ENCODE measurements at places on chromosomes 12 and 14. TPM values are rescaled to one million over a fixed set of nuclear protein-coding genes. Genes with fewer than 3 reads are reported as not detected.

OLR1 gene
- not detected for total RNA-seq

ITFG2 gene
- total RNA-seq: 25.4 TPM

GRCh38 chr14:98984719-98985041 is 287.3 kb downstream of the BCL11B start:
- H3K4me3 ChIP-seq: peak overlapping the region; percentile 51
- H3K27me3 ChIP-seq: no peaks in the 10 kb centered on the region
- peak overlapping the region; percentile 92 for H3K27ac ChIP-seq
- H3K36me3 ChIP-seq: no peaks in the 10 kb centered on the region
- H3K4me1 ChIP-seq: peaks cover 36% of the 10 kb centered on the region

GRCh38 chr12:79069009-79069408 is 204.4 kb downstream of the SYT1 start:
- H3K4me3 ChIP-seq: no peak overlapping the region
- no peaks in the 10 kb centered on the region for H3K4me1 ChIP-seq
- H3K27ac ChIP-seq: no peak overlapping the region
- DNase-seq: no peak

DNA sequence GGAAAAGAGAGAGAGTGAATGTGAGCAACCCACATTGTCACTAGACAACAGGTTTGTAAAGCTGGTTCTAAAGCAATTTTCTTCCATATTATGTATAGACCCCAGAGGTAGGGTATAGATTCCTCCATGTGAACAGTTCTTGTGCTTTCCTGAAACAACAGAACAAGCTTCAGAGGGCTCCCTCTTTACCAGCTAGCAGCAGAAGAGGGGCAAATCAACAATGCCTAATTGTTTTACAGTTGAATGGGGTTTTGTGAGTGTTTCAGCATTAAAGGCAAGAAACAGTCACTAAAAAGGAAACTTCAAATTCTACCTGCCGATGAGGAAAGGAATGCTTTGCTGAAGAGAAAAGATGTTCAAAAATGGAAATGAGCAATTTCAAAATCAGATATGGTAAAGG is 341.2 kb upstream of the KITLG start:
- DNase-seq: no peak
- no peak overlapping the region for H3K27ac ChIP-seq
- no peak overlapping the region for H3K4me3 ChIP-seq
- no peaks in the 10 kb centered on the region for H3K36me3 ChIP-seq
- H3K4me1 ChIP-seq: no peaks in the 10 kb centered on the region
- no peaks in the 10 kb centered on the region for H3K27me3 ChIP-seq

DNA sequence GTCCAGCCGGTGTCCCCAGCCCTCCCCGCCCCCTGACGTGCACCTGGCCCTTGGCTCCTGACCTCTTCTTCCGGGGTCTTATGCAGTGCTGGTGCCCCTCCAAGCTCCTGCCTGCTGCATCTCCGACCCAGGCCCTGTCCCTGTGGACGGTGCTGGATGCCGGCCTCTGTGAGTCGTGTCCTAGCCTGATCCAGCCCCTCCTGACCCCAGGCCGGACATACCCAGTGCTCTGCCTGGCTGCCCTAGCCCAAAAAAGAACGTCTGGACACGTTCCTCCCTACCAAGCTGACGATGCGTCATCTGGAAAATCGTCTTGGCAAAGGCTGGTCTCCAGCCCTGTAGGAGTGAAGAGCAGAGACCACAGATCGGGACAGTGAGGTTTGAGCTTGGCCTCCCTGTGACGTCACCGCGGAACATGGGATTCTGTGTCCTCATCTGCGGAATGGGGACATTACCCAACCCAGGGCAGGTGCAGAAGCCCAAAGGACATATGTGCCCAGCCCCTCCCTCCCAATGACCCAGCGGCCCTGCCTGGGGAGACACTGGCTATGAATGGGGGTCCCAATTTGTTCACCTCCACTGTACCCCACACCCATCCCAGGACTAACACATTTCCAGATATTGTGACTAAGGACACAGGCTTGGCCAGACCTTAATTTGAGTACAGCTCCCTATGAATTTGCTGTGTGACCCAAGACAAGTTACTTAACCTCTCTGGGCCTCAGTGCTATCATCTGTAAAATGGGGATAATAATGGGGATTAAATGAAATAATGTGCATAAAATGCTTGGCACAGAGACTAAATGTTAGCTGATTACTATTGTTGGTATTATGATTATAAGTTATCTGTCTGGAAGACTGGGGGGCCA is 51.0 kb upstream of the BCL11B start:
- peaks cover 9% of the 10 kb centered on the region for H3K4me1 ChIP-seq
- no peak for DNase-seq

RASSF9 gene
- not detected for total RNA-seq

DNA sequence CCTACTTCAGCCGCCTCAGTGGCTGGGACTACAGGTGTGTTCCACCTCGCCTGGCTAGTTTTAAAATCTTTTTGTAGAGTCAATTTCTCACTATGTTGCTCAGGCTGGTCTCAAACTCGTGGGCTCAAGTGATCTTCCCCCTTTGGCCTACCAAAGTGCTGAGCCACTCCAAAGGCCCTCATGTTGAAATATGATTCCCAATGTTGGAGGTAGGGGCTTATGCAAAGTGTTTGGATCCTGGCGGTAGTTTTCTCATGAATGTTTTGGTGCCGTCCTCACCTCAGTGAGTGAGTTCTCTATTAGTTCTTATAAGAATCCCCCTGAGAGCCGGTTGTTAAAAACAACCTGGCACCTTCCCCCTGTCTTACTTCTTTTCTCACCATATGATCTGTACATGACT is 784.6 kb downstream of the TMTC2 start:
- H3K4me1 ChIP-seq: no peaks in the 10 kb centered on the region
- H3K36me3 ChIP-seq: no peaks in the 10 kb centered on the region
- H3K27ac ChIP-seq: no peak overlapping the region

SLC25A47 gene
- total RNA-seq: not detected

C3AR1 gene
- total RNA-seq: 1.4 TPM

DNA sequence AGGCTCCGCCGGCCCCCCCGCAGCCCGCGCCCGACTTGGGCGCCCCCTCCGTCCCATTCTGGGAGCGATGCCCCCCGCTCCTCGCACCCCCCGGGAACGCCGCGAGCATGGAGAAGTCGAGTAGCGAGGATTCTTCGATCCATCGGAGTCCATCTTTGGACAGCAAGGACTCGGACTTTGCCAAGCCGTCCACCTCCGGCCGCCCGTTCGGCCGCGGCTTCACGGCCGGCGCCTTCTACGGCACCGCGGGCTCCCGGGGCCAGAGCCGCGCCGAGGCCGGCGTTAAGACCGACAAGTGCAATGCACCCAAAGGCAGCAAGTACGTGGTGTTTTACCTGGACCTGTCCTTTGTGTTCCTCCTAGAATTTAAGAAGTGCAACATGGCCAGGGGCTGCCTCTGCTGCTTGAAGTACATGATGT is 123.6 kb downstream of the TSPAN9 start:
- H3K4me3 ChIP-seq: no peak overlapping the region
- peaks cover 36% of the 10 kb centered on the region for H3K27me3 ChIP-seq
- H3K36me3 ChIP-seq: no peaks in the 10 kb centered on the region
- no peak for DNase-seq
- no peak overlapping the region for H3K27ac ChIP-seq
- peaks cover 3% of the 10 kb centered on the region for H3K4me1 ChIP-seq

- DNase-seq: no peak
- no peak overlapping the region for H3K4me3 ChIP-seq
- no peaks in the 10 kb centered on the region for H3K36me3 ChIP-seq
- H3K27me3 ChIP-seq: no peaks in the 10 kb centered on the region
Measured at GRCh38 chr14:53192052-53192760, 39.1 kb upstream of the DDHD1 start.

GRCh38 chr12:77741974-77742517 is 88.6 kb upstream of the NAV3 start:
- DNase-seq: no peak
- no peak overlapping the region for H3K4me3 ChIP-seq
- H3K27me3 ChIP-seq: no peaks in the 10 kb centered on the region
- H3K36me3 ChIP-seq: no peaks in the 10 kb centered on the region
- H3K4me1 ChIP-seq: no peaks in the 10 kb centered on the region
- no peak overlapping the region for H3K27ac ChIP-seq

DNA sequence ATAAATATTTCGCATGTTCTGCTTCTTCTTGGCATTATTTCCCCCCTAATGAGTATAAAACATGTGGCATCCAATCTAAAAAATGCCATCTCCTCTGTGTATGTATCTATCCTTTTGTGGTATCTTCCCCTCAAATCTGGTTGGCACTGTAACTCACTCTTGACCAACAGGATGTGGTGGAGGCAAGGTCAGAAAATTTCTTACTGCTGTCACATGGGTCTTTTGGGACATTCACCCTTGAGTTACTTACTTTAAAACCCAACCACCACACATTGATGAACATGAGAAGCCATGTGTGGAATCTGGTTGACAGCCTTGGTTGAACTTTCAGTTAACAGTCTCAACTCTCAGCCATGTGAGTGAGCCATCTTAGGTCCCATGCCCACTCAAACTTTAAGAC is 516.9 kb downstream of the SLC16A7 start:
- no peak for DNase-seq
- H3K27me3 ChIP-seq: no peaks in the 10 kb centered on the region
- H3K27ac ChIP-seq: no peak overlapping the region
- no peak overlapping the region for H3K4me3 ChIP-seq

DNA sequence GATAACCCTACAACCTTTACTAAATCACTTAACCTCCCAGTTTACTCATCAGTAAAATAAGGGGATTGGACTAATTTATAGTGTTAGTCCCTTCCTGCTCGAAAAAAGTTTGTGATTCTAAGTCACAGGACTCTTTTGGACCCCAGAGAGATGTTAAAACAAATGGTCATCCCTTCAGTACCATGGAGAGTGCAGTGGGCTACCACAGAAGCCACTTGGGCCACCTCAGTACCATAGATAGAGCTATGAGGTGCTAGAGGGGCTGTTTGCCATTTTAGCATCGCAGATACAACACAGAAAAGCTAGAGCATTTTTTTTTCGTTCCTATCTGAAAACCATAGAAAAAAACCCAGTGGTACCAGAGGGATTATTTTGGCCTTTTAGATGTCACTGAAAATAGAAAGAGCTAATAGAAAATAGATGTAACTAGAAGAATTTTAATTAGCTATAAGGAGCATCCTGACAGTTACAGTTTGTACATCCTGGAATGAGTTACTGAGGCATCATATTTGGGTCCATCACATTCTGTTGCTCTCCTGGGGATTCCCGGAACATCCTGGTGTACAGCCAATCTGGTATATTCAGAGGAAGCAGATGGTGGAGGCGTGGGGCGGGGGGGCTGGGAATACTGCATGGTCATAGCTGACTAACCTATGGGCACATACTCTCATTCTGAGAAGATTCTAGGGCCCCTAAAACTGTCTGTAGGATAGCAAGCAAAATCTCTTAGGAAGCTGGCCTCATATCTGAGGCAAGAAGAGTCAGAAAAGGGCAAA is 2.8 kb downstream of the ZNF219 start:
- no peak for DNase-seq
- H3K4me1 ChIP-seq: peaks cover 18% of the 10 kb centered on the region
- no peak overlapping the region for H3K27ac ChIP-seq
- no peak overlapping the region for H3K4me3 ChIP-seq
- H3K27me3 ChIP-seq: no peaks in the 10 kb centered on the region

- no peaks in the 10 kb centered on the region for H3K27me3 ChIP-seq
- H3K4me3 ChIP-seq: no peak overlapping the region
- no peak overlapping the region for H3K27ac ChIP-seq
- H3K4me1 ChIP-seq: no peaks in the 10 kb centered on the region
Measured at GRCh38 chr12:111143271-111143670, 222.9 kb upstream of the MYL2 start.

DNA sequence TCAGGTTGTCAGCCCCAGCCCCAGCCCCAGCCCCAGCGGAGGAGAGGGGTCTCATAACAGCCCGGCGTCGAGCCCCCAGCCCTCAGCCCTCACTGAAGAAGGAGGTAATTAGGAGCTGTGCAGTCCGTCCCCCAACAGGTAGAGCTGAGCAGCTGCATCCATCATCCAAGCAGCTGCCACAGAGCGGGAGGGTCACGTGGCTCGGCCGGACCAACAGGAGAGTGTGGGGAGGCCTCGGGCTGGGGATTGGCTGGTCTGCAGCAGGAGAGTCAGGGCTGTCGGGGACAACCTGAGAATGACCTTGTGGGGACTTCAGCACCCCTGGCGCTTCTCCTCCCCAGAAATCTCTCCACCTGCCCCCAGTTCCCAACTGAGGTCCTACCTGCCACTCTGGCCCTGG is 29.6 kb downstream of the SMUG1 start:
- H3K4me3 ChIP-seq: no peak overlapping the region
- peak; percentile 32 for DNase-seq
- H3K4me1 ChIP-seq: no peaks in the 10 kb centered on the region
- H3K27me3 ChIP-seq: no peaks in the 10 kb centered on the region

- H3K4me1 ChIP-seq: no peaks in the 10 kb centered on the region
- no peak for DNase-seq
- no peak overlapping the region for H3K4me3 ChIP-seq
- H3K36me3 ChIP-seq: no peaks in the 10 kb centered on the region
- no peak overlapping the region for H3K27ac ChIP-seq
Measured at GRCh38 chr14:96479435-96480146, 22.6 kb upstream of the PAPOLA start.

GRCh38 chr12:49293056-49293956 is 1.6 kb upstream of the PRPH start:
- H3K36me3 ChIP-seq: no peaks in the 10 kb centered on the region
- H3K27ac ChIP-seq: no peak overlapping the region
- peaks cover 13% of the 10 kb centered on the region for H3K4me1 ChIP-seq
- no peak for DNase-seq
- no peak overlapping the region for H3K4me3 ChIP-seq

CDK17 gene
- 29.0 TPM for total RNA-seq

- H3K4me3 ChIP-seq: peak within 1 kb of the TSS; percentile 90
- DNase-seq: peak; percentile 86
- H3K36me3 ChIP-seq: peaks cover 34% of the 10 kb centered on the region
- no peaks in the 10 kb centered on the region for H3K27me3 ChIP-seq
- peaks cover 25% of the 10 kb centered on the region for H3K4me1 ChIP-seq
- H3K27ac ChIP-seq: peak within 1 kb of the TSS; percentile 99
Measured at GRCh38 chr12:132761032-132761920, at the start of gene ANKLE2. Gene ANKLE2 (minus strand): TSS chr12:132761832. CDS start chr12:132761798, 34 bp downstream.

- no peak overlapping the region for H3K4me3 ChIP-seq
- no peaks in the 10 kb centered on the region for H3K36me3 ChIP-seq
- no peaks in the 10 kb centered on the region for H3K4me1 ChIP-seq
- DNase-seq: no peak
- no peak overlapping the region for H3K27ac ChIP-seq
Measured at GRCh38 chr12:48379794-48380193, 29.1 kb upstream of the ZNF641 start.

DNA sequence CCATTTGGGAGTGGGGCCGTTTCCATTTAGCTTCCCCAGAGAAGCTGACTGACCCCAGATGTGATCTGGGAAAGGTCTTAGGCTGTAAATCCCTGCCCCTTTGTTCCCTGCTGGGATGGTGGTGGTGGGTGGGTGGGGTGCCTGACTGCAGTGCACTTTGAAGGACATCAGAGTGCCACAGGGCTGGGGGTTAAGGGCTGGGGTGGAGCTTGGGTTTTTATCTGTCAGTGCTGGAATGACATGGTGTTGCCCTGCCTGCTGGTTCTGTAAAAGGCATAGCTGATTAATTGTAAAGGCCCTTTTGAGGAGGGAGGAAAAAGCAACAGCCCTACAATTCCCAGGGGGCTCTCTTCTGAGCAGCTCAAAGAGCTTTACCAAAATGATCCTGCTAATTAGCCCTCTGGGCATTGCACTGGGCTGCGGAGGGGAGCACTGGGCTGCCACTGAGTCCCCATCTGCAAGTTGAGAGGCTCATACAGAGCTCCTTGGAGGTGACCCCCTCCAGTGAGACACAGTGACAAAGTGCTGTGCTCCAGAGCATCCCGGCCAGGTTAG is 21.1 kb downstream of the PLEKHG3 start:
- no peaks in the 10 kb centered on the region for H3K27me3 ChIP-seq
- no peak overlapping the region for H3K4me3 ChIP-seq
- H3K36me3 ChIP-seq: no peaks in the 10 kb centered on the region
- no peak for DNase-seq
- H3K4me1 ChIP-seq: peaks cover 21% of the 10 kb centered on the region
